ENCODE measurements at places on chromosomes 12 and 14.

GRCh38 chr12:5379749-5380496 is 52.0 kb upstream of the NTF3 start:
- DNase-seq, result no peak

GRCh38 chr12:46343118-46343852 is 29.3 kb downstream of the SLC38A2 start:
- DNase-seq, result no peak

GRCh38 chr14:99748529-99748928 is 44.7 kb upstream of the EML1 start:
- no peak for DNase-seq

- no peak for DNase-seq
Measured at GRCh38 chr12:114291389-114292060, 114.4 kb downstream of the TBX5 start.

DNA sequence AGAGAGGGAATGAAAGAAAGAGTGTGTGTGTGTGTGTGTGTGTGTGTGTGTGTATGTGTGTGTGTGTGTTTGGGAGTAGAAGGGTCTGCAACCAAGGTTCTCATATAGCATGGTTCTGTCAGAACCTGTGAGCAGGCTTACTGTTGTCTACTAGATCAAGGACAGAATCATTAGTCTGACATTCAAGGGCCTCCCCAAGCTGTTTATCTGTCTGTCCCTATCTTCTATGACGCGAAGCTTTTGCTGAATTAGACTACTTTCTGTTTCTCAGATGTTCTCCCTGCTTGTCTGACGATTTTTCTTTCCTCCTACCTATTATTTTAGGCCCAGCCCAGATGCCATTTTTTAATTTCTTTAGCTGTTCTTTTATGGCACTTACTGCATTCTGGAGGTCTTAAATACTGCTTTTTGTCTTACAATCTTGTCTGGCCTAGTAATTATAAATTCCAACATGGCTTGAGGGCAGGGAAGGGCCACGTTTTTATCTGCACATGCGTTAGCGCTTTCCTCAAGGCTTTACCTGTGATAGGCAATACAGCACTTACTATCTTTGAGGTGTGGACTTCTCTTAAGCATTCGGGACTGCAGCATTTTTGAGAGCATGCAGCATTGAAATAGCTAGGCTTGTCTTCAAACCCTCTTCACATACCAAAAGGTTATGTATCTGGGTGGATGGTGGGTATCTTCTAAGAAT is 150.2 kb downstream of the TTLL5 start:
- no peak for DNase-seq

- no peak for DNase-seq
Measured at GRCh38 chr14:26200687-26201086, 397.1 kb downstream of the NOVA1 start.

- no peak for DNase-seq
Measured at GRCh38 chr12:43111608-43112007, 440.4 kb downstream of the ADAMTS20 start.

- DNase-seq, result no peak
Measured at GRCh38 chr12:14853961-14854360, 10.6 kb upstream of the ART4 start.

- DNase-seq, result no peak
Measured at GRCh38 chr12:71338933-71339332, 100.7 kb upstream of the LGR5 start.
